ENCODE measurements at places on chromosomes 13 and 19.

GRCh38 chr13:99203601-99204579, 3.2 kb downstream of the UBAC2 start:
- DNase-seq: no peak

DNA sequence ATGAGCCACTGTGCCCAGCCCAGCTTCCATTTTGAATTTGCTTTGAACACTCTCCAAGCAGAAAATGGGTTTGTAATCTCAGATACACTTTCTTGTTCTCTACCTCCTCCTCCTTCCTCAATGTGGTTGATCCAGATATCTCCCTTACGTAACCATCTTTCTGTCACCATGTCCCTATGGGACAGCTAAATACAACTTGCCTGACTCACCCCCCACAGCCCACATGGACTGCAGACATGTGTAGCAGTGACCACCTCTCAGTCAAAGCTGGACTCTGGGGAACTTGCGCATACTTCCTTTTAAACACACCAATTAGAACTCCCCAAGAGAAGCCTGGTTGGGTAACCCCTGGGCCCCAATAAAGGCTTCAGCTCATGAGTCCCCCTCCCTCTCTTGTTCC, 10.8 kb upstream of the ZNF799 start:
- no peak for DNase-seq

GRCh38 chr19:15466851-15467733, 2.7 kb upstream of the RASAL3 start:
- peak; percentile 19 for DNase-seq

DNA sequence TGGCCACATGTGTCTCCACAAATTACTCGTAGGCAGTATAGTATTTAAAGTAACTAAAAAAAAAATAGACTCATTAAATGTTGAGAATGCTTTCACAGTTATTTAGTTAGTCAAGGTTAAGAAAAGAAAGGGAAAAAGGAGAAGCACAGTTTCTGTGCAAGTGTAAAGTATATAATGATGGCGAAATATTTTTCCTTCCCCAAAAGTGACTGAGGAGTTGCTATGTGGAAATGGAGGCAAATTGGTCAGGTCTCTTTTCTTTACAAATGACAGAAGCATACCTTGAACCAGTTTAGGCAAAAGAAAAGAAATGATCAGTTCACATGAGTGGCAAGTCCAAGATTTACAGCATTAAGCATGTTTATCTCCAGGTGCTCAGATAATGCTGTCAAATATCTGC, 18.0 kb downstream of the CSNK1A1L start:
- no peak for DNase-seq

DNA sequence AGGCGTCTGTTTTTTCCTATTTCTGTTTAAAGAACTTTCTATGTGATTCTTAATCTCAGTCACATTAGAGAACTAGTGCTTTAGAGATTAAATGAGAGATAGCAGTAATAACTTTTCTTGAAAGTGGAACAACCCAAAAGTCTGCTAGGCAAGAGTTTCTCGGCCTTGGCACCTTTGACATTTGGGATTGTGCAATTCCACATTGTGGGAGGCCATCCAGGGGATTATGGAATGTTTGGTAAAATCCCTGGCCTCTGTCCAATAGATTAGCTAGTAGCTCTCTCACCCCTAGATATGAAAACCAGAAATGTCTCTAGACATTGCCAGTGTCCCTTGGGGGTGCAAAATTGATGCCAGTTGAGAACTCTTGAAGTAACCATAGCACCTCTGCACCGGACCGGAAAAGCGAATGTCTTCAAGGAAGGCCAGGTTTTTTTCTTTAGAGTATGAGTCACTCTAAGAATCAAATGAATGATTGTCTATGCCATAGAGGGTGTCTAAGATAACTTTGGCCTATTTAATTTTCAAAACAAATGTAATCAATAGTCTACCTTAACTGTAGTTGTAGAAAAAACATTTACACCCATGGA, 45.0 kb upstream of the IL17D start:
- DNase-seq: no peak

DNA sequence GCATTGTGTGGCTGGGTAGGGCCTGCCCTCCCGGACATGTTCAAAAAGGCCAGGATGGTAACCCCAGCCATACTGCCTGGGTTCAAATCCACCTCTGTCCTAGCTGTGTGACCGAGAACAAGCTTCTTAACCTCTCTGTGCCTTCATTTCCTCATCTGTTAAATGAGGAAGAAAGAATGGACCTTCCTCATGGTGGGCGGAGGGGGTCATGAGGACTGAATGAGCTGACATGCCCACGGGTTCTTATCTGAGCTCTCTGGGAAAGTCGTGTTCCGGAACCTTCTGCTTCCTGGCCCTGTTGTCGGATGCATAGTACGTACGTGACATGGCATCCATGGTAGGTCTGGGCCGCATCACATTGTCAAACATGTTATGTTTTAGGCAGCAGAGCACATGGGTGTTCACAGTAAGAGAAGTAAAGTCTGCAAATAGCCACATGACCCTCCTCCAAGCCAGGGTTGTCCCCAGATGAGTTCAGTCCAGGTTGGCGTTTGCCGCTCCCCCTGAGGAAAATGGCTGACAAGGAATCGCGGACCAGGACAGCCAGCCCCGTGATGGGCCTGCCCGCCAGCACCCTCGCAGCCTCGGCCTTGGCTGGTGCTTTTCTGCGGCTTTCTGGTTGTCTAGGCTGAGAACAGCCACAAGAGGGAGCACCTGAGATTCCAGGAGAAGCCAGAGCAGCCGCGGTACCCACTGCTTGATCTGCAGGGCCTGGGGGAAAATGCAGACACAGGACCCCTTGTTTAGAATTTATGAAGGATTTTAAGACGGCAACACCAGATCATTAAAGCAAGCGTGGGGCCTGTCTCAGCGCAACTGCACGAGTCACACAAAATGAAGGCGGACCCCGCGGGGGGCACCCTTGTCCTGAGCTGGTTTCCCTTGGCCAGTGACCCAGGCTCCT, 2.4 kb upstream of the NTN5 start:
- DNase-seq: peak; percentile 44

GRCh38 chr19:33397536-33398360, 24.2 kb downstream of the CEBPG start:
- DNase-seq: no peak

DNA sequence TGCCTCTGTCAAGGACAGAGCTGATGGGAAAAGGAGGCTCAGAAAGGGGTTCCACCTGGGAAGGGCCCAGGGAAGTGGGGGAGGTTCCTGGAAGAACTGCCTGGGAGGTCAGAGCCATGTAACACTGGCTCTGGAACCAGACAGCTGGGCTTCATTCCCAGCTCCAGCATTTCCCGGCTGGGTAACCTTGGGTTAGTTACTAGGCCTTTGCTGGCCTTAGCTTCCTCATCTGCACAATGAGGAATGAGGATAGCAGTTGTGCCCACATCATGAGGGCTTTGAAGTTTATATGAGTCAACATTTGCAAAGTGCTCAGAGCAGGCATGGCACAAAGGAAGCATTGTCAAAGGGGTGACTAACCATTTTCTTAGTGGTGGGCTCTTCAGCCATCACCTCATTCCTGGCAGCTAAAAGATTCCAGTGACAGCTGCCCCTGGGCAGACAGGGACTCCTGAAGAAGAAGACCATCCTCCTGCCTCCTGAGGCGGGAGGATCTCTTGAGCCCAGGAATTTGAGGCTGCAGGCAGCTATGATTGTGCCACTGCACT, 1.7 kb upstream of the DNAJB1 start:
- DNase-seq: no peak

GRCh38 chr13:112885782-112886268, 83.2 kb upstream of the MCF2L start:
- no peak for DNase-seq

- DNase-seq: no peak
Measured at GRCh38 chr19:41323430-41324125, 13.6 kb downstream of the CCDC97 start.

GRCh38 chr19:1237754-1238368, at the start of gene CBARP:
Gene CBARP (minus strand): TSS chr19:1238005. CDS start chr19:1236100, 1,905 bp downstream.
- DNase-seq: no peak
